ENCODE measurements at places on chromosomes 2 and 18.

- DNase-seq, result no peak
These were observed 209.1 kb downstream of the HRH4 start for GRCh38 chr18:24669502-24669901.

GRCh38 chr18:56489893-56490292 lies 148.5 kb downstream of the TXNL1 start:
- DNase-seq, result no peak

DNA sequence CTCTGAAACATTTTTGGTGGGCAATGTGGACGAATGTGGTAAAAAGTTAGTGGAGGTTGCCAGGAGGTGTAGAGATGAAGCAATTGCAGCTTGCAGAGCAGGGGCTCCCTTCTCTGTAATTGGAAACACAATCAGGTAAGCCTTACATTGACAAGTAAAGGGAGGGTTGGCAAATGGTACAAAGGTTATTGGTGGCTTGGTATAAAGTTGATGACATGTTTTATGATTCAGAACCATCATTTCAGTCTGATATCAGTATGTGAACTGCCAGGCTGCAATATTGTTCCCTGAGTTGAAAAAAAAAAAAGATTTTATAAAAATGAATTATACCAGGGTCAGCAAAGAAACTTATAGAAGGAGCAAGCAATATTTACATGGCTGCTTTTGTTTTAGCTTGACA lies 14.4 kb upstream of the DLX1 start:
- no peak for DNase-seq

- no peak for DNase-seq
These were observed 53.4 kb downstream of the BOLA3 start for GRCh38 chr2:74094291-74094690.
